ENCODE measurements at places on chromosomes 5 and 9.

DNA sequence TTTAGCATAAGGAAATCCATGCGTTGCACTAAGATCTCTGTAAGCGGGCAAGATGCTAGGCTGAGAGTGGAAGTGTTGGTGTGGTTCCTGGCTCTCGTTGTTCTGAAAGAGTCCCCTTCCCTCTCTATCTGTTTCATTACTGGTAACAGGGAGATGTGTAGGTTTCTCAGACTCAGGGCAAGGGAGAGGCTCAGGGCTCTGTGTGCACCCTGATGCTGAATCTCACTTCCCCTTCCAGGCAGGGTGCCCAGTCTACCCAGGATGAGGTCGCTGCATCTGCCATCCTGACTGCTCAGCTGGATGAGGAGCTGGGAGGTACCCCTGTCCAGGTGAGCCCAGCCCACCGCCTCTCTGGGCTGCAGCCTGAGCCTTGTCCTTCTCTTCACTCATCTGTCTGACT lies 45.7 kb downstream of the STOM start:
- no peak for DNase-seq

GRCh38 chr5:140261403-140262171 lies 41.3 kb downstream of the PFDN1 start:
- no peak for DNase-seq

DNA sequence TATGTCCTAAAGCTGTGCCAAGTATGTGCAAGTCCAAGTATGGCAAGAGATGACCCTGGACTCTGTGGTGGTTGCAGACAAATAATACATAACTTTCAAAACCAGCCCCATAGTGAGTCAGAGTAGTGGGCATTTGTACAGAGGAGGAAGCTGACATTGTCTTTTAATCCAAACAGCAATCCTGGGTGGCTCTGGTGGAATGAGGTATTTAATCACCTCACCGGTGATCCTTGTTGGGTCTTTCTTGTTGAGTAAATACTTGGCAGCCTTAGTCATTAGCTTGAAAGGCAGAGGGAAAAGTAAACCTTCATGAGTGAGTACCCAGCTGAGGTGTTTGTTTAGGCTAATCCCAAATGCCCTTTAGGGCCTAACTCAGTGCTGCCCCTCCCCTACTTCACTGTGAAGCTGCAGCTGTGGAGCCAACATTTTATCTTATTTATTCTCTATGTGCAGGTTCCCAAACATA lies 148.7 kb upstream of the SLC12A2 start:
- DNase-seq = no peak

GRCh38 chr5:100423330-100423729 lies 111.8 kb upstream of the FAM174A start:
- no peak for DNase-seq

GRCh38 chr5:177524941-177525655 lies 8.3 kb upstream of the DDX41 start:
- DNase-seq = no peak

DNA sequence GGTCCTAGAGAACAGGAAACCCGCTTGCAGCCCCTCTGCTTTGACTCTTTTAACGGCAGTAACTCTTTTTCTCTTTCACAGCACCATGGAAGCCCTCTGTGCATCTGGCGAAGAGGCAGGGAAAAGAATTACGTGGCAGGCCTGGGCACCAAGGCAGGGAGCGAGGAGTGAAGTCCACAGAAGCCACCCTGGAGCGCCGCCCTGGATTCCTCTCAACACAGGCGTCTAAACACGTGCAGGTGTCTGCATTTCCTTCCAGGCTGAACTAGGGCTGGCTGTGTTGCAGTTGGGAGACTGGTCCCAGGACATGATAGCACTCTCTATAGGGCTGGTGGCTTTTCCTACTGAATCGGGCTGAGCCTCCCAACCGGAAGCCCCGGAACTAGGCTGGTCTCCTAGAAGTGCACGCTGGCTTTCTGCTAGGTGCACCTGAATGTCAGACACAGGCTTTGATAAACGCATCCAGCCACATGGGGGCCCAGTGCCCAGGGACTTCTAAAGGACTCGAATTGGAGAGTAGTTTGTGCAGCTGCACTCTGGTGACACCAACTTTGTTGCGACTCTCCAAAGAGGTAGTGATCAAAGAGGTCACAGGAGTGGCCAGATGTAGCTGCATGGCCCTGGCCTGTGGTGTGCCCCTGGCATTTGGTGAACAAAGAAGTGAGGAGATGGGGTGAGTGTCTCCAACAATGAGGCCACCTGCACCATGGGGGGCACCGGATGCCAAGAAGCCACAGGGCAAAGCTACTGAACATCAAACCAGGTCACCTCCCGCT lies 54.5 kb downstream of the AK8 start:
- DNase-seq = no peak

GRCh38 chr5:156951359-156951758 lies 11.7 kb downstream of the TIMD4 start:
- DNase-seq = no peak

DNA sequence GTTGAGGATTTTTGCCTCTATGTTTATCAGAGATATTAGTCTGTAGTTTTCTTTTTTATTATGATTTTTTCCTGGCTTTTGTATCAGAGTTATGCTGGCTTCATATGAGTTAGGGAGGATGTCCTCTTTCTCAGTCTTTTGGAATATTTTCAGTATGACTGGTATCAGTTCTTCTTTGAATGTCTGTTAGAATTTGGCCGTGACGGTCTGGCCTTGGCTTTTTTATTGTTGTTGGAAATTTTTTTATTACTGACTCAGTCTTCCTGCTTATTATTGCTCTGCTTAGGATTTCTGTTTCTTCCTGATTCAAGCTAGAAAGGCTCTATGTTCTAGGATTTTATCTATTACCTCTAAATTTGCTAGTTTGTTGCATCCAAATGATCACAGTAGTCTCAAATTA lies 421.9 kb downstream of the CDH10 start:
- DNase-seq = no peak

DNA sequence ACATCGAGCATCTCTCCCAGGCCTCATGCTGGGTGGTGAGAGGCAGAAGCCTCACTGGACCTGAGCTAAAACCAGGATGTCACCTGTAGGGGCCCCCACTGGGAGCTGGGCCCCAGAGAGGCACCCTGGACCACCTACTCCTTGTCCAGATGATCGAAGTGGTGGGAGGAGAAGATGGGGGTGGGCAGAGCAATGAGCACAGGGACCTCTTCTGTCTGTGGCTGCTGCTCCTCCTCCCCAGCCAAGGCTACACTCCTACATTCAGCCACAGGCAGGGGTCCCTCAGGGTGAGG lies 227.5 kb downstream of the CACNA1B start:
- no peak for DNase-seq

- DNase-seq = no peak
These were observed 54.4 kb downstream of the MRPL36 start for GRCh38 chr5:1745123-1745795.

All from GM19239 (cell line).